NCI-H1105 (cell line): ENCODE measurements at places on chromosomes 4 and X.

GRCh38 chrX:134551376-134552048 is 91.5 kb downstream of the HPRT1 start:
- no peak for DNase-seq

- no peak for DNase-seq
Observed at GRCh38 chrX:3044671-3045070, 3.4 kb downstream of the ARSF start.

DNA sequence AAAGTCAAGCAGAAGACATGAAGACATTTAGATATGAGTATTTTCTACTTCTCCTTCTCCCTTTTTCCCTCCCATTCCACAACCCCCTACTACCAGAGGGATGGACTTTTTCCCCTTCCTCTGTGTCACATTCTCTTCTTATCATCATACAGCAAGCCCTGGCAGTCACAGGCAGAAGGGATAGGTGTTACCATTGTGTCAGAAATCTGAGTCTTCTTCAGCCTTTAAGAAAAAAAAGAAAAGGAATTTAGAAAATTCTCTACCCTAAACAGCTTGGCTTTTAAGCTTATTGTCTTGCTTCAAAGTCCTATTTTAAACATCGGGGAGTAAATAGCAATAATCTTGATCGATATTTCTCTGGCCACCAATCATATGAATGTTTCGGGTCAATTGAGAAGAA is 30.9 kb upstream of the ADH1C start:
- DNase-seq = no peak

GRCh38 chr4:128565565-128566186 is 243.8 kb upstream of the JADE1 start:
- peak; percentile 6 for DNase-seq

DNA sequence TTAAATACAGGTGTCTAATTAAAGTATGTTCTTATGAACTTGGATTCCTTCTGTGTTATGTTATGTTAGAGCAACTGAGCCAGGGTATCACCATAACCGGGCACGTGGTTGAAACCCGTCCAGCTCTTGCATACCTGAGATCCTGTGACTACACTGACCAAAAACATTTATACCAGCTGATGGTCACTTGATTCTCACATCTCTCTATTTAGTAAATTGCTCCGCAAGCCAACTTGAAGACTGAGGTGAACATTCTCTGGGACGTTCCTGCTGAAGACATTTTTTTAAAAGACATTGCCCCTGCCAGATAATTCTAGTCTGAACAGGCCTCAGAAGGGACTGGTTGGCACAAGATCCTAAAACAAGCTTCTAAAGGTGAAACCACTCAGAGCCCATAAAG is 550.0 kb upstream of the DIPK2B start:
- DNase-seq = no peak

DNA sequence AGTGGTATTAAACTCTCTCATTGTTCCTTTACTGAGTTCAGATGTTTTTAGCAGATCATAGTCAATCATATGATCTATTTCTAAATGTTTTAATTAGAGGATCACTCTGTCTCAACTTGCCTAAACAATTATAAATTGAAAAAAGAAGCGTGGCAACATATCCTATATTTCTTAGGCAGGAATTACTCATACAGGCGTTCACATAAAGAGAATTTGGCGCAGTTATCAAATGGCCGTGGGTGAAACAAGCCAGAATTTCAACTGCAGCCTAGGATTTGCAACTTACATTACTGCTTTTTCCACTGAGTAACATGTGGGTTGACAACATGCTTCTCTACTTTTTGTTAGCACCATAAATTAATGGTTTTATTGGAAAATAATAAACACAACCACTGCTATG is 141.3 kb downstream of the CPE start:
- no peak for DNase-seq

DNA sequence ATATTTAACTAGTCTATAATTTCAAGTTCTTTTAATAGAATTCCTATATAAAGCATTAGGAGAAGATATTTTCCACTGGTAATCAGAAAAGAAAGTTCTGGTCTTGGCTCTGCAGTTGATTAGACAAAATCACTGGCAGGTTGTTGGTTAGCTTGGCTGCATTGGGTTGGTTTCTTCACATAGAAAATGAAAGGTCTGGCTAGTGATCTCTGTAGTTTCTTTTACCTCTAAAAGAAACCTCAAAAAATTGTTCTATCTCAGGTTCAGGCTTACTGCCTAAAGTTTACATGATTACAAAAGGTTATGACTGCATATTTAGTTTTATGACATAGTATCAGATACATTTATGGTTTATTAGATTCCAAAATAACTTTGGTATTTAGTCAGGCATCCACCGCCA is 95.8 kb upstream of the NAP1L5 start:
- DNase-seq = no peak

- DNase-seq = peak; percentile 13
Observed at GRCh38 chr4:37453281-37453998, 208.9 kb downstream of the NWD2 start.

GRCh38 chrX:38150993-38151392 is 69.7 kb downstream of the SRPX start:
- no peak for DNase-seq

- DNase-seq = no peak
Observed at GRCh38 chrX:46961097-46961496, 48.9 kb downstream of the JADE3 start.

GRCh38 chrX:23726191-23726590 is 16.9 kb downstream of the ACOT9 start:
- DNase-seq = no peak

- peak; percentile 81 for DNase-seq
Observed at GRCh38 chrX:40154250-40154852, 56.6 kb upstream of the BCOR start.

GRCh38 chrX:106862972-106863688 is 40.0 kb downstream of the RIPPLY1 start:
- no peak for DNase-seq

GRCh38 chrX:1138476-1139184 is 73.8 kb downstream of the CRLF2 start:
- DNase-seq = no peak

DNA sequence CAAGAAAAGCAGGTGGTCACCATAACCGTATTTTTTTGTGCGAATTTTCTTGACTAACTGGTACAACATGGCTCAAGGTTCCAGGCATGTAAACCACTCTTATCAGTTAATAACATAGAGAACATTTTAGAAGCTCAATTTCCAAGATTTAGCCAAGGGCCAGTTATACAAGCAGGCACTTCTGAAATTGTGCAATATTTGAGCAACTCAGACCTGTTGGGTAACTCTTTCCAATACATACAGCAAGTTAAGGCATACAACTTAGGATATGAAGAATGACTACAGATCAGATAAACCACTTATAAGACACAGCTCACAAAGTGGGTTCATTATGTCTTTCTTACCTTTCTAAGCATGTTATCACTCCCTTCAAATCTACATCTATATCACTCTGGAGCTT is 43.9 kb downstream of the ZNF280C start:
- DNase-seq = no peak

DNA sequence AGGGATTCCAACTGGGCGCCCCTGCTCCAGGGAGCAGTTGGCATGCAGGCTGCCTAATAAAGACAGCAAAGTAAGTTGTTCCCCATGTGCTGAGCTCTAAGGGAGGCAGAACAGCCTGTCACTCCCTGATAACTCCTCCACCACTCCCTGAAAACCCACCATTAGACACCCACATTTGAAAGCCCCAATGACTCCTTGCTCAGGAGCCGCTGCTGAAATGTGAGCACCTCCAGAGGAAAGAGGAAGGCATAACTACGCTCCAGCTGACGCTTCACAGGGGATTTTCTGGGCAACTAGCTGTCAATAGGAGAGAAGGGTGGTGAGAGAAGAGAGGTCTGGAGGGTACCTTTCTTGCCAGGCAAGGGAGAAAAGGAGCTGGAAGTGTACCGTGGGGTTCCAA is 62.5 kb downstream of the NPY1R start:
- no peak for DNase-seq

- no peak for DNase-seq
Observed at GRCh38 chr4:76589872-76590797, 155.1 kb downstream of the SHROOM3 start.

GRCh38 chr4:36665985-36666527 is 384.6 kb downstream of the DTHD1 start:
- no peak for DNase-seq

DNA sequence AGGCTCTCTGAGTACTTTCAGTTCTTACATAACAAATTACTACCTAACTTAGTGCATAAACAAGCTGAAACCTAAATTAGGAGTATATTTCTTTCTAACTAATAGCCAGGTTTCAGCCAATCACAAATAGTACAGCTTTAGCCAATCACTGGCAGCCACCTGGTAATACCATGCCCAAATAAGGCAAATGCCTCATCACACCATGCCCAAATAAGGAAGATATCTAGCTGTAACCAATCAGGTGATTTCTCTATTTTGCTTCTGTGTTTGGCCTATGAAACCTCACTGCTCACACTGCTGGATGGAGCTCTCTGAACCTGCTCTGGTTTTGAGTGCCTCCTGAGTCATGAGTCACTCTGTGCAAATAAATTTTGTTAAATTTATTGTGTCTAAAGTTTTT is 113.5 kb downstream of the DDIT4L start:
- no peak for DNase-seq

DNA sequence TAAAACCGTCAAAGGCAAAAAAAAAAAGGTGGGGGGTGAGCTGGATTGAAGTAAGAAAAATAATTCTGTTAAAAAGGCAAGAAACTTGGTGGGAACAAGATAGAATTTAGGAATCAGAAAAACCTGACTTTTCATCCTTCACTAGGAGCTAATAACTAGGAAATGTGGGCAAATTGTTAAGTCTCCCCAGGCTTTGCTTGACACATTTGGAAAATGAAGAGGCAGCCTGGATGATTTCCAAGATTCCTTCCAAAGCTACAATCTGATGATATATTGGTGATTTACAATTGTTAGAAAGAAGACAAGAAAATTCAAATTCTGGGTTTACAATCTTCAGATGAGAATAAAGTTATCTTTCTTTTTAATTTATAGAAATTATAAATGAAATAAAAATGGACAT is 1062.5 kb downstream of the ADGRL3 start:
- DNase-seq = no peak

GRCh38 chr4:95985051-95985450 is 145.2 kb downstream of the PDHA2 start:
- no peak for DNase-seq

- no peak for DNase-seq
Observed at GRCh38 chr4:156242390-156242789, 288.7 kb upstream of the CTSO start.

DNA sequence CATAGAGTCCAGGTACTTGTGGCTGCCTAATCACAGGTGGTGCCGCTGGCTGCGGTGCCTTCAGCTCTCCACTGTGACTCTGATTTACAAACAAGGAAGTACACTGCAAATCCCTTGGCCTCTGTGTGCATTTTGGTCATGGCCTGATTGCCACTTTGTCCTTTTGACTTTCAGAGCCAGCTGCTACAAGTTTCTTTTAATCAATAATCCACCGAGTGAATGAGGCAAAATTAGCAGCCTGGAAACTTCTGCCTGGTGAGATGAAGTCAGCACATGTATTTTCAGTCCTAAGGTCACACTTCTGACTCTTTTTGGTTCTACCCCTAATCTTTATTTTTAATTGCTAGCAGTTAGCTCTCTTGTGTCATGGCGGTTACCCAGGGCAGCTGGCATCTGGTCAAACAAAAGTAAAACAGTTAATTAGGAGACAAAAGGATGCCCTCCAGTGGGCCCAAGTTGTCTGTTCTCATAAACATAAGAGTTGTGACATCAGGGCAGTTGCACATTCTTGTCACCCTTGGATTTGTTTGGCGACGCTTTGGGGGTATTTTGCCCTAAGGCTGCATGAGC is 62.3 kb upstream of the LNX1 start:
- DNase-seq = peak; percentile 13

GRCh38 chr4:36317721-36318120 is 36.3 kb downstream of the DTHD1 start:
- DNase-seq = no peak

DNA sequence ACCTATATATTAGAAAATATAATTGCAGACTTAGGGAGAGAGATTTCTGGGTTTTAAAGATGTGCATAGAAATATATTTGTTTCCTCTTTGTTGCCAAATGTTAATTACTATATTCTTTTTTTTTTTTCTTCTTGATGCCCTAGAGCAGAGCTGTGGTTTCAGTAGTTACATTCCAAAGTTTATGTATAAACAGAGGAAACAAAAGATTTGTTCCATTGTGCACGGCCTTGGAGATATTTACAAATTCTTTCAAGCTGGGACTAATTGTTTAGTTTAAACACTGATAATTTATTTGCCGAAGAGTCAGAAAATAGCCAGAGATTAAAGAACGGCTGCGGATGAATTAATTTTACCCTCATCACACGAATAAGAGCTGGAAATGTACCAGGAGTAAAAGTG is 85.1 kb downstream of the USP46 start:
- DNase-seq = no peak

GRCh38 chrX:14030174-14030530 is 460 bp upstream of the GEMIN8 start:
- no peak for DNase-seq

- DNase-seq = no peak
Observed at GRCh38 chrX:1534301-1535168, 2.5 kb downstream of the P2RY8 start.

DNA sequence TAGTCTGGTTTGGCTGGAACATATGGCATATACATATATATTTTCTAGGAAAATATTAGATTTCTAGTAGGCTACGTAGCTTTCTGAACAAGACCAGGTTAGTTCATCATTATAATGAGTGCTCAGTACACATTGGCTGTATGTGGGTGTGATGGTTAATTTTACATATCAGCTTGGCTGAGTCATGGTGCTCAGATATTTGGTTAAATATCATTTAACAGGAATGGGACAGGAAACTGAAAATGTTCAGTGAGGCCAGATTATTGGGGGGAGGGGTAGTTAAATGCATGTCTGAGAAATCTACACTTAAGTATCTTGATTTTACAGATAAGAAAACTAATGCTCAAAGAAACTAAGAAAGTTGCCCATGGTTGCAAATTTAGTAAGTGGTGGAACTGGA is 160.1 kb downstream of the RBMX2 start:
- DNase-seq = no peak

DNA sequence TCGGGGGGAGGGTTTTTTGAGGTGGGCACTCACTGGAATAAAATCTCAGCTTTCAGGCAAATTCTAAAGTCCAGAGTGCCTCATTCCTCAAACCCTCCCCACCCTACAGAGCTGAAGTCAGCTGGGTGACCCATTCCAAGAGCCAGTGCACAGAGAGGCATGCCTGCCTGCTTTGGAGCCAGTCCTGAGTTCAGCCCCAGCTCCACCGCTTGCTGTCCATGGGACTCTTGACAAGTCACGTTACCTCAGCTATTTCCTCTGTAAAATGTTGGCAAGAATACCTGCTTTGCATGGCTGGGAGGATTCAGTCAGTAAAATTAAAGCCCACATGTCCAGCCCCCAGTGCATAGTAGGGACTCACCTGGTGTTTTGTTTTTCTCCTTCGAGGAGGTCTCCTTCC is 125.9 kb upstream of the PJA1 start:
- DNase-seq = no peak

DNA sequence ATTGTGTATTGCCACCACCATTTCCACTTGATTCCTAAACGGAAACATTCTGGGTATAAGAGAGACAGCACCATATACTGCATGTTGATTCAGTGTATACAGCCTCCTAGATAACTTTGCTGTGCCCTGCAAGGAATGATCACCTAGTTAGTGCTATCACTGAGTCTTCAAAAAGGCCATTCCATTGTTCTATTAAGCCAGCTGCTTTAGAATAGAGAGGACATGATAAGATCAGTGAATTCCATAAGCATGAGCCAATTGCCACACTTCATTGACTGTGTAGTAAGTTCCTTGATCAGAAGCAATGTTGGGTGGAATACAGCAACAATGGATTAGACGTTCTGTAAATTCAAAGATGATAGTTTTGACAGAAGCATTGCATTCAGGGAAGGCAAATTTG is 1047.3 kb downstream of the PCDH18 start:
- DNase-seq = no peak
